ENCODE measurements at places on chromosomes 5 and 9.

DNA sequence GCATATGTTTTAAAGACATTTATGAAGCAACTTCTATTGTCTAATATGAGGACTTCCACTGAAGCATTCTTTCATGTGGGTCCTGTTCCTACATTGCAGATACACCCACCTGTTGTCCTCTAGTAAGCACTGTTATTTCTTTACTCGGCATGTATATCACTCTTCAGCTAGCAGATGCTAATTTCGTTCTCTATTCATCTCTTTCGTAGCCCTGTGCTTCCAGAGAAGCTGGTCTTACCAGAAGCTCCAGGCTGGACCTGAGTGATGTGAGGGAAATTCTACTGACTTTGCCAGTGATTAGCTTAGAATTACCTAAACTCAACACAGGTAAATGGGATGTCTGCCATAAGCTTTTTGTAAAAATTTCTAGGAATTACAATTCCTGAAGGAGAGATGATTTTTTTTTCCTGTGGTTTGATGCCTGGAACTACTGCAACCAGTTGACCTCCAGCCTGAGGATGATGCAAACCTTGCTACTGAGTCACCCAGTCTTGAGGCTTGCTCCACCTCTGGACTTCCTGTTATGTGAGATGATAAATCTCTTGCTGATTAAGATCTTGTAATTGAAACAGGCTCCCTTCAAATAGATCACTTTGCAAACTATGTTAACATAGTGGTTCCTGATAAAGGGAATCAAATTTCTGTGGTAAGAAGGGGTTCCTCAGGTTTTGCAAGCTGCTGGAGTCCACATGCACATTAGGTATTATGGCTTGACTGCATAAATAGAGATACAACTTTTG is 52.2 kb upstream of the SPINK5 start:
- no peak for DNase-seq

GRCh38 chr5:43661102-43661501 is 58.1 kb downstream of the NNT start:
- DNase-seq: no peak

GRCh38 chr5:113264046-113264445 is 170.7 kb downstream of the TSSK1B start:
- DNase-seq: no peak

GRCh38 chr5:102295534-102296177 is 428 bp downstream of the SLCO4C1 start:
- peak; percentile 29 for DNase-seq

DNA sequence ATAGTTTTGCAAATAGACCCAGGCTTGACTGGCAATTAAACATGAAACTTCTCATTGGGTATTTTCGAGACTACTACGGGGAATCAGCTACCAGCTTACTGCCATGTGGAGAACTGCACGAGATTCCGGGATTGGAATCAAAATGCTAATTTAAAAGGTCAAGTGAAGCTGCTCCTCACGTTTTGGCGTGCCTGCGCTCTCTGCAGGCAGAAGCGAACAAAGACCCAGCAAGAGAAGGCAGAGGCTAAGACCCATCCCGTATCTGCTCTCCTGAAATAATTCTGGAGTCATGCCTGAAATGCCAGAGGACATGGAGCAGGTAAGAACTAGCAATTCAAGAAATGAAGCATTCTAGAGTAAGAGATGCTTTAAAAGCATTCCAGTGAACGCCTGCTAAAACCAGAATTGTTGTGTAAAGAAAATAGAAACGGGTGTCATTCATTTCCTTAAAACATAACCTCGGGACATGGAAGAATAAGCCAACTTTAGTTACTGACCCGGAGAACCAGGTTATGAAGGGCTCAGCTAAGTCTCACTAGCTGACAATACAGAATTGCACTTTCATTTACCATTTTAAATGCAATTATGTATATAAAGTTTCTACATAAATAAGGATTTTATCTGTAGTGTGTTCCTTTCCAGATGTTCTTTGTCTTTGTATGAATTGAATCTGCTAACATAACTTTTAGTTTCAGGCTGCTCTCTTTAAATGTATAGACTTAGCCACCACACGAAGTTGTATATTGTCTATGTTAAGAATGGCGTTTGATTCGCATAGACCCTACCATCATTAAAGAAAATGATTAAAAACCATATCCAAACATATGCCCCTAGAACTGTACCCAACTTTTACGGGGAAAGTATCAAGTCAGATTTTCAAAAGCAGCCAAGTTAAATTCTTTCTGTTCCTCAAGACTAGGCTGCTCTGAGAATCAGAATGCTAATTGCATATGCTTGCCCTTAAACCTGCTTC is 2.0 kb upstream of the MAT2B start:
- DNase-seq: peak; percentile 63

- peak; percentile 20 for DNase-seq
Measured at GRCh38 chr9:91001146-91001611, 199.6 kb downstream of the SYK start.

- DNase-seq: no peak
Measured at GRCh38 chr5:122705851-122706250, 69.0 kb upstream of the SNX2 start.

- DNase-seq: no peak
Measured at GRCh38 chr5:157544623-157544989, 31.0 kb downstream of the ADAM19 start.

DNA sequence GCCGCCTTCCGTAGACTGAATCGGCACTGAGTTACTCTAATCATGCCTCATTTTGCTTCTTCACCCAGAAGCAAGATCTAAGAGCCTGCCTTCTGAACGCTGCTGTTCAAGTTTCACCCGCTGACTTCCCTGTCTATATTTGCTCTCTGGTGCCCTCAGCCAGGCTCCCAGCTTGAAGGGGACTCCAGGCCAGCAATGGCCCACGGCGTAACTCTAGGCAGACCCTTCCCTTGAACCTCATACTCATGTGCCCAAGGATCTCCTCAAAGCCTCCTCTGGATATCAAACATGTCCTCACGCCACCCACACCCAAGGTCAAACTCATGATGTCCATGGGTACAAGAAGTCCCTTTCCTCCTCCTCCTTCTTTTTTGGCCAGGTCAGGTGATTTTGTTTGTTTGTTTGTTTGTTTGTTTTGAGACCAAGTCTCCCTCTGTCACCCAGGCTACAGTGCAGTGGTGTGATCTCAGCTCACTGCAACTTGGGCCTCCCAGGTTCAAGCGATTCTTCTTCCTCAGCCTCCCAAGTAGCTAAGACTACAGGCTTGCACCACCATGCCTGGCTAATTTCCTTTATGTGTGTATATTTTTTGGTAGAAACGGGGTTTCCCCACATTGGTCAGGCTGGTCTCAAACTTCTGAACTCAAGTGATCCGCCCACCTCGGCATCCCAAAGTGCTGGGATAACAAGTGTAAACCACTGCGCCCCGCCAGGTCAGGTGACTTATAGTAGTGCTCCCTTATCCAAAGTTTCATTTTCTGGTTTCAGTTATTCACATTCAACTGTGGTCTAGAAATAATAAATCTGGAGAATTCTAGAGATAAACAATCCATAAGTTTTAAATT is 239.0 kb downstream of the SYK start:
- no peak for DNase-seq

DNA sequence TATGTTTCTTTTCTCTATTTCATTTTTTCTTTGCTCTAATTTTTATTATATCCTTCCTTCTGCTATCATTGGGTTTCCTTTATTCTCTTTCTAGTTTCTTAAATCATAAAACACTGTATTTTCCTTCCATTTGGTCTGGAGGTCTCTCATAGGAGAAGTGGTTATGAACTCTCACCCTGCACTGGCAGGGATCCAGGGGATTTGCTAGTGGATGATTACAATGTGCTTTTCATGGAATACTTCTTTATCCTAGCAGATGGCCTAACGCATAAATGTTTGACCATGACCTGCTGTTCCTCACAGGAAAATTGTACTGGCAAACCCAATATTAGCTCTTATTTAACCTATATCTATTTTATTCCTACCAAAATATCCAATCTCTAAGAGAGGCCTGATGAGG is 31.5 kb upstream of the SGCD start:
- no peak for DNase-seq

GRCh38 chr9:100619194-100619593 is 41.3 kb downstream of the CAVIN4 start:
- no peak for DNase-seq

- DNase-seq: no peak
Measured at GRCh38 chr5:142433526-142434321, 108.9 kb upstream of the SPRY4 start.

DNA sequence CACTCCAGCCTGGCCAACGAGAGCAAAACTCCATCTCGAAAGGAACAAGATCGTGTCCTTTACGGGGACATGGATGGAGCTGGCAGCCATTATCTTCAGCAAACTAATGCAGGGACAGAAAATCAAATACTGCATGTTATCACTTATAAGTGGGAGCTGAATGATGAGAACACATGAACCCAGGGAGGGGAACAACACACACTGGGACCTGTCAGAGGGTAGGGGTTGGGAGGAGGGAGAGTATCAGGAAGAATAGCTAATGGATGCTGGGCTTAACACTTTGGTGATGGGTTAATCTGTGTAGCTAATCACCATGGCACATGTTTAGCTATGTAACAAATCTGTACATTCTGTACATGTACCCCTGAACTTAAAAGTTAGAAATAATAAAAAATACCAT is 40.9 kb downstream of the NMUR2 start:
- no peak for DNase-seq

DNA sequence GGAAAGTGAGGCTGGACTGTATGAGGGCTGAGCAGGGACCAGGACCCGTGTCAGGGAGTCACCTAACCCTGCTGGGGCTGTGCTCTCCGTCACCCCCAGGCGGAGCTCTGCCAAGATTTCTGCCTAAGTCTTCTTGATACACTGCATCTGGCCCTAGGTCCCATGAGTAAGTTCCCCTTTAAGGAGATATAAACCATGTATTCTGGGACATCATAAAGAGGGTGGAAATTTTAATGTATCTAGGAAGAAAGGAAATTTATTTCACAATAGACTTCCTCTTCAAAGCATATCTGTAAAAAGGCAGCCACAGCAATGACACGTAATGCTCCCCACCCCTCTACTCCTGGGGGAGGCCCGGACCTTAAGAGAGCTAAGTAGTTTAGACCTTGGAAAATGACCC is 183.4 kb downstream of the FBXL7 start:
- peak; percentile 39 for DNase-seq

DNA sequence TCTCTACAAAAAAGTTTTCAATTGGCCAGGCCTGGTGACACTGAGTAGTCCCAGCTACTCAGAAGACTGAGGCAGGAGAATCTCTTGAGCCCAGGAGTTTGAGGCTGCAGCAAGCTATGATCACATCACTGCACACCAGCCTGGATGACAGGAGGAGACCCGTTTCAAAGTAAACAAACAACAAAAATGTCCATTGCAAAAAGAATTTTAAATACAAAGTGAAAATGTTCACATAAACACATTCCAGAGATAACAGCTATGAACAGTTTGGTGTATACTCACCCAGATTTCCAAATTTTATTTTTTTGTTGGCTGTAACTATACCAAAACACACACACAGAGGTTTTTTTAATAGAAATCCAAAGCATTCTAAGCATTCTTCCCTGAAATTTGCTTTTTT is 39.8 kb downstream of the ADRA1B start:
- DNase-seq: no peak

- DNase-seq: peak; percentile 11
Measured at GRCh38 chr5:367358-368130, 46.0 kb downstream of the AHRR start.

- DNase-seq: peak; percentile 91
Measured at GRCh38 chr9:87497604-87498045, at the start of gene DAPK1. Gene DAPK1, plus strand, starts transcription at chr9:87497867. Its CDS starts 1,211 bp downstream, at chr9:87499078.

GRCh38 chr5:74562122-74562521 is 78.4 kb downstream of the ENC1 start:
- DNase-seq: no peak
